ENCODE measurements at places on chromosomes 16 and 17. TPM values are rescaled to one million over a fixed set of nuclear protein-coding genes. Genes with fewer than 3 reads are reported as not detected.
A peak's percentile ranks its signal among the peaks of the same experiment; 100 is the strongest.

The ARSG gene
- 3.6 TPM for total RNA-seq

The KRT222 gene
- total RNA-seq: 0.86 TPM

DNA sequence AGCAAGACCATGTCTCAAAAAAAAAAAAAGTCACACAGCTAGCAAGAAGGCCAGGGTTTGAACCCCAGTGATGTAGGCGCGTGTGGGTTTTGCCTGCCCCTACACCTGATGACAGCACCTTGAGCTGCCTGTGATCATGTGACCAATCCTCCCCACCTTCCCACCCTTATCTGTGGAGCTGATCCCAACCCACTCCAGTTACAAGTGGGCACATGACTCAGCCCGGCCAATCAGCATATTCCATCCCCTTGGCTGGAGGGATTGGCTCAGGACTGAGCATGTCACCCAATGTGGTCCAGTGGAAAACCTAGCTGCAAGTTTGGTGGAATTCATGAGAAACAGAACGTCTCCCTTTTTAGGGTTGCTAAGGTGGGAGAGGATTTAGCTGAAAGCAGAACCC, 6.6 kb downstream of the TMEM114 start:
- no peak overlapping the region for H3K4me3 ChIP-seq
- H3K36me3 ChIP-seq: no peaks in the 10 kb centered on the region
- H3K4me1 ChIP-seq: no peaks in the 10 kb centered on the region
- H3K27me3 ChIP-seq: peaks cover 1% of the 10 kb centered on the region
- DNase-seq: no peak

GRCh38 chr16:66204756-66205155, 161.7 kb upstream of the CDH5 start:
- no peak overlapping the region for H3K27ac ChIP-seq
- H3K4me3 ChIP-seq: no peak overlapping the region
- no peaks in the 10 kb centered on the region for H3K36me3 ChIP-seq

- H3K27ac ChIP-seq: peak overlapping the region; percentile 91
- H3K4me3 ChIP-seq: no peak overlapping the region
- DNase-seq: peak; percentile 70
- H3K4me1 ChIP-seq: peaks cover 9% of the 10 kb centered on the region
- H3K27me3 ChIP-seq: no peaks in the 10 kb centered on the region
- H3K36me3 ChIP-seq: no peaks in the 10 kb centered on the region
Measured at GRCh38 chr17:82012640-82013295, 9.9 kb downstream of the CENPX start.

The FOXC2 gene
- 0.66 TPM for total RNA-seq

Data from upper lobe of left lung (tissue), 6 donors.